BJ (cell line): ENCODE measurements at places on chromosomes 11 and 22.
A peak's percentile ranks its signal among the peaks of the same experiment; 100 is the strongest.

DNA sequence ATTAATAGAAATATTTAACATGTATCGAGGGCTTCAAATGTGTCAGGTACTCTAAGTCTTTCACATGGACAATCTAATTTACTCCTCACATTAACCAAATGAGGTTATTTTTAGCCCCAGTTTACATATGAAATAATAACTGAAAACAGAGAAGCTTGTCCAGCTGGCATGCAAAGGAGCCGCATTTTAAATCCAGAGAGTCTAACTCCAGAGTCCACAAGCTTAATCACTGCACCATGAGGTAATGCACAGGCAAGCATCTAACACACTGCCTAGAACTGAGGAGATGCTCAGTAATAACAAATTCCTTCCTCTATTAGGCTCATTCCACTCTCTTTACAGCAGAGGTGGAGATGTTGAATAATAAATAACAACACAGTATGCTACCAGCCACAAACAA, 165.7 kb upstream of the GUCY1A2 start:
- DNase-seq = no peak

GRCh38 chr11:68043029-68043348, 4.2 kb downstream of the TCIRG1 start:
- DNase-seq = no peak

DNA sequence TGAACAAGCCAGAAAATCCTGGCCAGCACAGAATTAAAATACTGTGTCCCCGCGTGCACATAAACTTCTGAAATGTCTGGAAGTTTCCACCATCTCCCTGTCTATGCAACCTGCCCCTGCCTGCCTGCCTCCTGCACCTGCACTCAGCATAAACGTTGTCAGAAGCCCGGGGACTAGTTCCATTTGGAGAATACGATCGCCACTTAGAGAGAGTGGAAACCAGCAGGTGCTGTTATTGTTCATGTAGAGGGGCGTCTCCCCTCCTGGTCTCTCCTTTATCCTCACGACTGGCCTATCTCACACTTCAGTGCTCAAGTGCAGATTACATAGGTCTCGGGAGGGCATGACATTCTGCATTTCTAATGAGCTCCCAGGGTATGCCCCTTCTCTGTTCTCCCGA, 35.6 kb downstream of the MPPED1 start:
- DNase-seq = no peak

DNA sequence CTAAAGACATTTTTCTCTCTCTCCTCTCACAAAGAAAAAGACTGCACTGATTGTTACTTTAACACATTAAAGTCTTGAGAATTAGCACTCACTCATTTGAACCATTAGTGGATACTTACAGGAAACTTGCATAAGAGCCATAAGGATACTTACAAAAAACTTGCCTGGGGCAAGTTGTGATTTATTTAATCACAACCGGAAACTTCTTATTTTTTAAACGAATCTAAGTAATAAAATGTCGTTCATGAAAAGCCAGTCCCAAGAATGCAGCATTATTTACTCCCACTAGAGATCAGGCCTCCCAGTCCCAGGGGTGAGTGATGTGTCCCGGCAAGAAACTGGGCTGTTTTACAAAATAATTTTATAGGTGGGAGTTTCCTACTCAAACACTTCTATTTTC, 59.3 kb upstream of the TTC12 start:
- no peak for DNase-seq

GRCh38 chr22:44575381-44576268, 77.6 kb upstream of the RTL6 start:
- DNase-seq = no peak

GRCh38 chr11:31720225-31720624, 90.9 kb downstream of the PAX6 start:
- no peak for DNase-seq

- DNase-seq = no peak
Observed at GRCh38 chr11:110085255-110085838, 7.8 kb upstream of the ZC3H12C start.

GRCh38 chr22:45483918-45484499, 18.7 kb upstream of the FBLN1 start:
- no peak for DNase-seq

- DNase-seq = no peak
Observed at GRCh38 chr11:31812383-31813381, 1.6 kb upstream of the PAX6 start.

DNA sequence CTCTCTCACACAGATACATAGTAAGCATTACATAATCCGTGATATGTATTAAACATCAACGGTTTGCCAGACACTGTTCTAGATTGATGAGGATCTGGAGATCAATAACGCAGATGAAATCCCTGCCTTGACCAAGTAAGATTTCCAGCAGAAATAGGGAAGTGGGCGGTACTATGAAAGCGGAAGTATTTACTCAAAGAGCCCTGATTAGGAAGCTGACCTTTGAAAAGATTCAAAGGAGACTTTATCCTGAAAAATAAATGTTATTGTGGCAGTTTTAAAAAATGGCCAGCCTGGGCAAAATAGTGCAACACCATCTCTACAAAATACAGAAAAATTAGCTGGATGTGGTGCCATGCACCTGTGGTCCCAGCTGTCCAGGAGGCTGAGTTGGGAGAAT, 26.8 kb downstream of the GAB2 start:
- DNase-seq = no peak

DNA sequence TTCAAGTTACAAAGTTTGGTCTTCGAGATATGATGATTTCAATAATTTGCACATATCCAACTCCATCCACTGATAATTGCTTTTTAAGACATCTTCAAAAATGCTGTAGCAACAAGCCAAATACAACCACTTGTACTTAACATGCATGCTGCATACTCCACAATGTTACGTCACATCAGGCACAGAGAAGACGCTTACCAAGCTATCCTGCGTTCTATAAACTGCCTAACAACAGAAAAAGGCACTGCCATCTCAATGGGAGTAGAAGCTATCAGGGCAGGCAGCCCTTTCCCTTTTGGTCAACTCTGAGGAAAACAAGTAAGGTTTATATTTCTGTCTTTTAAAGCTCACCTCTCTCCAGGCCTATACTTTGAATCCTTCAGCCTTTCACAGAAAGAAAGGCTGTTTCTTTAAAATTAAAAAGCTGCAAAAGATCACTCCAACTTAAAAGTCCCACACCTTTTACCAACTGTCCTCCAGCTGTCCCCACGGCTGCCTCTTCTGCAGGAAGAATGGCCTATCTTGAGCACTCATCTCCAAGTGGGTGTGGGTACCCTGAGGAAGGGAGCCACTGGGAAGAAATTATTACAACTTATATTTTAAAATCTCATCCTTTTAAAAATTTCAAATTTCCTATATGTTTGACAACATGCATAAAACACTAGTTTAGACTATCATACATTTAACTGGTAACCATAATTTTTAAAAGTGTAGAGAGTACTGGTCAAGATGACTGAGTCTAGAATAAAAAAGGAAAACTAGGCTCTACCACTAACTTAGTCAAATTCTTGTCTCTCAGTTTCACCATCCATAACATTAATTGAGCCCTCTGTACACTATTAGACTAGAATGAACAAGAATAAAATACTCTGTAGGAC, 14.5 kb downstream of the PHF21A start:
- no peak for DNase-seq

GRCh38 chr22:26846645-26847044, 189.3 kb downstream of the MIAT start:
- DNase-seq = no peak

DNA sequence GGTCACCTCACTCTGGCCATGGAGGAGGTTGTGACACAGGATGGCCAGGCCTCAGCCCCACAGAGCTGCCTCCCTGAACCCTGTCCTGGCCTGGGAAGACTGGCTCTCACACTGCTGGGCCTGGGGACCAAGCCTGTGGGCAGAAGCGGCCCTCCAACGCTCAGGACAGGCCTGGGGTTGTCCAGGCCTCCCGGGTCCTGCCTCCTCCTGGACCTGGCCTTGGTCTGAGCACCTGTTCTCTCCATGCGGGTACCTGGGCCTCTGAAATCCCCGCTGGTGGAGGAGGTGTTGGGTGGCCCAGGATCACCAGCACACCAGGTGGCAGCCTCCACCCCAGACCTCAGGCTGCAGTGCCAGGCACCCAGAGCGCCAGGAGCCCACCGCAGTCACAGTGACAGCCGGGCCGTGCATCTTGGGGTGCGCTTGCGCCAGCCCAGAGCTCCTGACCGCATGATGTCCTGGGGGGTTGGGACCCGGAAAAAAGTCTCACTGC, 16.1 kb upstream of the PIM3 start:
- DNase-seq = no peak

DNA sequence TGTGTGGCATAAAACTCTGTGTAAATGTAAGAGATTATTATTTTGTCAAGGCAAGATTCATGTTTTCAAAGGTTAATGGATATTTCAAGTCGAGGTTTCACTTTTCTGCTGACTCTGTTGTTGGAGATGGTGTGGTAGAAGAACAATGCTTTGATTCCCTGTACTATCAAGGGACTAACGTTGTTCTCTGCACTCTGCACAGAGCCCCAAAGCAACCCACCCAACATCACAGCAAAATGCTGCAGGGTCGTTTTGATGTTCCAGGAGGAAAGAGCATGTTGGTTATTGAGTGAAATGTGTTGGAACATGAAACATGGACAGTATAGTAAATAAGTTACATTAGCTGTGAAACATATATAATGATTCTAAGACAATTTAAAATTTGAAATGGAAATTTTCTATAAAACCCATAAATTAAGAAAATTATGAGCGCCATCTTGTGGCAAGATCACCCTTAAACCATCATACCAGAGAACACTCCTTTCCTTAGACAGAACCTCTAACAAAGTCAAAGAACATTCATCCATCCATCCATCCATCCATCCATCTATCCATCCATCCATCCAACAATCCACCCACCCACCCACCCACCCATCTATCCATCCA, 164.4 kb upstream of the ZBED5 start:
- DNase-seq = no peak

GRCh38 chr11:62245271-62245753, 3.3 kb downstream of the SCGB1D2 start:
- DNase-seq = no peak

DNA sequence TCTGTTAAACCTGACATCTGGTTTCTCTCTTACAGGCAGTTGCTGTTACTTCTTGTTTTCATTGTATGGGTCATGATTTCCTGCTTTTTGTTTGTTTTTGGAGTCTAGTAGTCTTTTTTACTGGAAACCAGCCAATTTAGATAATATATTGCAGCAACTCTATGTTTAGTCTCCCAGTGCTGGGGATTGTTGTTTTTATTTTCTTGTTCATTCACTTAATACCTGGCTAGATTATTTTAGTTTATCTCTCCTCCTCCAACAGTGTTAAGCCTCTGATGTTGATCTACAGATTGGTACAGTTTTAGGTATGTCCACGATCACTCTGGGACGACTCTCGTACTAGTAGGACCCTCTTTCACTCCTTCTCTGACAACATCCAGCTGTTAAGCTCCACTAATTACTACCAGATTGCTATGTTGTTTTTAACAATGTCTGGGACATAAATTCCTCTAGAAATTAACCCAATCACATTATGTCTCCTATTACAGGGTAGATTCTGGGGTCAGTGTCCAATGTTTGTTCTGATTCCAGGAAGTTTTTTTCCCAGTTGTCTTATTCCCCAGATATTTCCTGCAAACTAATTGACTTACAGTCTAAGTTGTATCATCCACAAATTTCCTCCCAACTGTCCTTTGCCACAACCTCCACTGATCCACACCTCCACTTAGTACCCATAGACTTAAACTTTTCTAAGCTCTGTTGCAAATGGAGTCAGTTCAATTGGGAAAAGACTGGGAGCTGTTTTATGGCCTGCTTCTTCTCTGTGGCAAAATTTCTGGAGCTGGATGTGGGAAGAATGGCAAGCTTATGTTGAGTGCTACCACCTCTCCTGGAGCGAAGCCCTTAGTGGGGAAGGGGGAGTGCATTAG, 1280.6 kb upstream of the CNTN5 start:
- no peak for DNase-seq

GRCh38 chr11:64234647-64235379, 429 bp downstream of the VEGFB start:
- DNase-seq = no peak

DNA sequence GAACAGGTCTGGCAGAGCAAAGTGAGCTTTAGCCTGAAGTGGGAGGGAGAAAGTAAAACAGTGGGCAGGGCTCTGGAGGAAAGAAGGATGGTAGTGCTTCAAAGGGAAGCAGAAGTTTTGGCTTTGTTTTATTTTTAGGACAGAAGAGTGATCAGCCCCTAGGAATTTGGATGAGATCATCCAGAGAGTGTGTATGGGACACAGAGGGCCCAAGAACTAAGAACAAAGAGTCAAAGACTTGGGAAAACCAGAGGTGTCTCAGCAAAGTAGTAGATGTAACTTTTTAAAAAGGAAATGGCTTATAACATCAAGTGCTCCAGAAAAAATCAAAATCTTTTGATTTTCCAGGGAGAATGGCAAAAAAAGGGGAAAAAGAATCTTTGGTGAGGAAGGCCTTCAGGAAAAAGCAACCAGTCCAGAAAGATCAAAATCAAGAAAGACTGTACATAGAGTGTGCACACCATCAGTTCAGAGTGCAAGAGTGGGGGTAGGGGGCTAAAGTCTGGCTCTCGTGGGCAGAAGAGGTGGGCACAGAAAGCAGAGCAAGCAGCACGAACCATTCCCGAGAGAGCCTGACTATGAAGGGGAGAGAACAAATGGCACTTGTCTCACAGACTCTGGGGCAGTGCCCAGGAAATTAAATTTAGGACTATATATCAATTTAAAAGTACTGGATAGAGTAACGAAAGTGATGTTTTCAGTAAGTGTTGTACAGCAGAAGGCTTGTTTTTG, 30.0 kb downstream of the MAPK1 start:
- peak; percentile 71 for DNase-seq

- no peak for DNase-seq
Observed at GRCh38 chr11:76030286-76030685, 176.0 kb downstream of the WNT11 start.

DNA sequence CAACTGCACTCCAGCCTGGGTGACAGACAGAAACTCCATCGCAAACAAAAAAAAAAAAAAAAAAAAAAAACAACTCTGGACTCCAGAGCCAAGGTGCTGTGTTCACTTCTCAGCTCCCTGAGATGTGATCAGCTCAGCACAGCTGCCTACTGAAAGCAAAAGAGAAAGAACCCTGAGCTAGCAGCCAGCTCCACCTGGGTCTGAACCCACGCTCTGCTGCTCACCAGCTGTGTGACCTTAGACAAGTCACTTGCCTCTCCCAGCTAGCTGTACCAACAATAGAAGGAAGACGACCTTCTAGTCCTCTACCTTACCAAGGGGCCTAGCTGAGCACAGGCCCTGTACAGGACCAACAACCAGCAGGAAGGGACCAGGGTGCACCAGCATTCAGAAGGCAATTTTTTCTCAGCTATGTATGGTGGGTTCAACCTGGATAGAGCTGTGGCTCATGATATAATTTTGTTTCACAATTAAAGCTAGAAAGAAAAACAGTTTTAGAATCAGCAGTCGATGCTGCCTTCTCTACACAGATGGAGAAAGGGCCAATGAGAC, 3.8 kb downstream of the DGCR2 start:
- DNase-seq = no peak

DNA sequence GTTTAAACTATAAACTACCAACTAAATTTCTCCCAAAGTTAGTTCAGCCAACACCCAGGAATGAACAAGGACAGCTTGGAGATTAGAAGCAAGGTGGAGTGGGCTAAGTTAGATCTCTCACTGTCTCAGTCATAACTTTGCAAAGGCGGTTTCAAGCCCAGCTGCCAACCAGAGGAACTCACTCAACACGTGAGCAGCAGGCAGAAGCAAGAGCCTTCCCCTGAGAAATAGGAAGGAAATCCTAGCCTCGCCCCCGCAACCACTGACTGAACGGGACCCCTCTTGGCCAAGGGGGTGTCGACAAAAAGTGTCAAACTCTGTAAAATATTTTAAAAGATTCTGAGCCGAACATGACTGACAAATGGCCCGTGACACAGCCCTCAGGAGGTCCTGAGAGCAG, 4.4 kb upstream of the KRTAP5-9 start:
- no peak for DNase-seq

- no peak for DNase-seq
Observed at GRCh38 chr22:37817705-37818408, 5.3 kb upstream of the GALR3 start.
